ENCODE measurements at places on chromosomes 4 and X. TPM values are rescaled to one million over a fixed set of nuclear protein-coding genes. Genes with fewer than 3 reads are reported as not detected.

Gene KIT
- total RNA-seq = 18.7 TPM

- DNase-seq = no peak
Observed at GRCh38 chr4:158521484-158522088, at the start of gene RXFP1. RXFP1 (plus strand) TSS chr4:158521882; CDS start chr4:158521977, 95 bp downstream.

Gene HSFX2
- not detected for total RNA-seq

Gene GYG2
- total RNA-seq = 3.1 TPM

Gene PCGF3
- 59.4 TPM for total RNA-seq

GRCh38 chr4:15213302-15213970 lies 211.2 kb downstream of the CPEB2 start:
- DNase-seq = no peak

GRCh38 chr4:143021384-143021783 lies 163.3 kb upstream of the USP38 start:
- DNase-seq = no peak

- no peak for DNase-seq
Observed at GRCh38 chrX:56268888-56269287, 36.7 kb downstream of the KLF8 start.

Gene GPR119
- not detected for total RNA-seq

Gene UGT2B10
- not detected for total RNA-seq
